ENCODE measurements at places on chromosomes 1 and 21. TPM values are rescaled to one million over a fixed set of nuclear protein-coding genes. Genes with fewer than 3 reads are reported as not detected.

The SHC1 gene
- total RNA-seq = 63.2 TPM

The VWA1 gene
- 25.1 TPM for total RNA-seq

The SLC9C2 gene
- total RNA-seq = 0.42 TPM

The RGS1 gene
- total RNA-seq = 0.37 TPM
